Stimulated activated CD8-positive, alpha-beta memory T cell treated with anti-CD3 and anti-CD28 coated beads, Interleukin-4, amount 100 ng/mL, for 24 hours (primary cell): ENCODE measurements at places on chromosomes 16 and 17.

GRCh38 chr17:76276461-76277299 lies 11.5 kb downstream of the UBALD2 start:
- DNase-seq, result no peak

DNA sequence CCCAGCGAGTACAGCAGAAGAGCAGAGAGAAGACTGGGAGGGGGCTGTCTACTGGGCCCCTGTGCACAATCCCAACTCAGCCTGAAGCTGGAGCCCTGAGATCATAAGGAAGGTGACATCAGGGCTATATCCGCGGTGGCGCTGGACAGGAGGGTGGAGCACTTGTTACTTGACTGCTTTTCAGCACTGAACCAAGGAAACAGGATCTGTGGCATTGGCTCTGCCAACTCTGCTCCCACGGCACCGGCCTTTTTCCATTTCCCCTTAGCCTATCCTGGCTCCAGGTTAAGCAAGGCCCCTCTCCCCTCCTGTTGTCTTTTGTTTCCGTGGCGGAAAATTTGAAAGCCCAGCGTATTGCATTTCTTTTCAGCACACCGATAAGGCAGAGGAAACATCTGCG lies 125.0 kb upstream of the IRX3 start:
- DNase-seq, result no peak

GRCh38 chr17:73641826-73642600 lies 2.2 kb downstream of the SDK2 start:
- DNase-seq, result no peak

DNA sequence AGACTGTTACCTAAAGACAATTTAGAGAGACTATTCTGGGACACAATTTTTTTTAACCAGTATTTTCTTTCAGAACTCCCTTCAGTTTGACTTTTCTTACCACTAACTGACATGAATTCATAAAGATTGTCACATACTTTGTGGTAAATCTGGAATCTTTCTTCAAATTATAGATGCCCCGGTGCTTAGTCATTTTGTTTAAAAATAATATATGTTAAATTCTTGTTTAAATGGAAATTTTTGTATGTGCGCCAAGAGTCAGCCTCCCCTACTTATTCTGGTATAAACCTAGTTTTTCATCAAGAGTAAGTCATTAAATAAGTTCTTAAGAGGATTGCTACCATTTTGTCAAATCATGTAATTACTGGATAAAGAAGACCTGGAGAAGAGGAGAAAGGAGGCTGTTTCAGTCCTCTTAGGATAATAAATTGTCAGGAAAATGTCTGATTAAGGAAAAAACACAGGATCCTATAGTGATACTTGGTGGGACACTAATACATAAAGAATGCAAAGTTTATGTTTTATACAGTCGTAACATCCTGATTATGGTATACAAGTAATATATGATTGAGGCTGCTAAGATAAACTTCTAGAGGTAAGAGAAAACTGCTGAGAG lies 424.4 kb downstream of the PMP22 start:
- DNase-seq, result no peak

DNA sequence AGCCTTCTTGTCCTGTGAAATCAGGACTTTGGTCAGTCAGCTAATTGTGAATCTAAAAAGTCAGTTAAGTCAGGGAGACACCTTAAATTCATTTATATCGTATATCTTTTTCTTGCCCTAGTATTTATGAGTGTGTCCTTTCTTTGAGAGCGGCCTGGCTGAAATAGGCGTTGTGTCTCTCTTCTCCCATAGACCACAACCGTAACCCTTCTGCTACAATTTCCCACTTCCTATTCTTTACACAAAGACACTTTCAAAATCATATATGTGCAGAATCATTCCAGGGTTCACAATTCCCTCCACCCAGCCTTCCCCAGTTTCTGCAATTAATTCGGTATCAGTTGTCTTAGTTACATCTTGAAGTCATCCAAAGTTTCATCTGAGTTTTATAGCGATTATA lies 14.0 kb upstream of the COTL1 start:
- no peak for DNase-seq

GRCh38 chr16:84847564-84848355 lies 28.0 kb downstream of the CRISPLD2 start:
- no peak for DNase-seq

- DNase-seq, result no peak
These were observed 33.2 kb downstream of the VPS35L start for GRCh38 chr16:19588661-19589060.

DNA sequence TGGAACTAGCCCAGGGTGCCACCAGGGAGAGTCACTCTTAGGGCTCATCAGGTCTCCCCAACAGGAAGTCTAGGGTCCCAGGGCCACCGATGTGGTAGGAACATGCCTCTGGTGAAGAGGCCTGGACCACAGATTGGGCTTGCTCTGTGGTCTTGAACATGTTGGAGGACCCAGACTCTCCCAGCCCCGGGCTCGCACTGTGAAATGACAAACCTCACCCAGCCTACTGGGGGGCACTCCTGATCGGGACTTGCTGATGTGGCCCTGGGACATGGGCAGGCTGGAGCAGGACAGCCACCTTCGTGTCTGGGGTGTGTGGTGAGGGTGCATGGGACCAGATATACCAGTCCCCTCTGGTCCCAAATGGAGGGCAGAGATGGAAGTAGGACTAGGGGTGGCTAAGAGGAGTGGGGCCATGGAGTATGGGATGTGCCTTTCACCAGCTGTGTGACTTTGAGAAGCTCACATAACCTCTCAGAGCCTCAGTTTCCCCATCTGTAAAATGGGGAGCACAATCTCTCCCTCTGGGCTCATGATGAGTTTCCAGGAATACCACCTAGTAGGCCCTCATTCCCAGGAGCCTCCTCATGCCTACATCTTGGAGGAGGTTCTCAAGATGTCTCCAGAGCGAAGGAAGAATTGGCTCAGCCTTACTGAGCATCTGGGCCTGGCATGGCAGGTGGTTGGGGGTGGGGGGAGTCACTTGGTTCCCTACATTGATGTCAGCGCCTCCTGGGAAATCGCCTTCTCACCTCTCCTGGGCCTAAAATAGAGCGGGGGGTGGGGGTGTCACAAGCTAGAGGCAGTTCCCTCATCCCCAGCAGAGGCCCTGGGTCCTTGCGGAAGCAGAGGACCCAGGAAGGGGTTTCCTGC lies 1.5 kb upstream of the ADAM11 start:
- DNase-seq, result no peak

DNA sequence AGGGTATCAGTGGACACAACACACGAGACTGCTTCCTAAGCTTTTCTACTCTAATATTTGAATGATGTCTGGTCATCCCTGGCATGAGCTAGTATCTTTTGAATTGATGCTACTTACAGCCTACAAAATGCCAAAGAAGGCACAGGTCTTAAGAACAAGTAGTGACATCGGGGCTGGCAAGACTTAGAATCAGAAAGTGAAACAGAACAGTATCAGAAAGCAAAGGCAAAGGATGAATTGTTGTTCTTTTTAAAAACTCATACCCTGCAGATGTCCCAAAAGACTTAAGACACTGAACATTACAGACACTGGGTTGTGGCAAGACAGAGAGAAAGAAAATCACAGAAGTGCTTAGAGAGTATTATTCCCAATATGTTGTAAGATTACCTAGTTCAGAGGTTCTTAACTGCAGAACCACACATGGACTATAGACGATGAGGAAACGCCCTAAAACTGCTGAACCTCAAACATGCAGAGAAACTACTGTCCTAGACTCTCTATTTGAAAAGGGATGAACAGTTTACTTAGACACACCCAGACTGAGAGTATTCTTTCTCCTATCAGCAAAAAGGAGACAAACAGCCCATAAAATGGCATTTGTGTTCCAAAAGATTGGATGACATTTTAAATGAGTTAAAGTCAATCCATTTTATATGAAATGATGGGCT lies 12.5 kb downstream of the ZNF19 start:
- no peak for DNase-seq

DNA sequence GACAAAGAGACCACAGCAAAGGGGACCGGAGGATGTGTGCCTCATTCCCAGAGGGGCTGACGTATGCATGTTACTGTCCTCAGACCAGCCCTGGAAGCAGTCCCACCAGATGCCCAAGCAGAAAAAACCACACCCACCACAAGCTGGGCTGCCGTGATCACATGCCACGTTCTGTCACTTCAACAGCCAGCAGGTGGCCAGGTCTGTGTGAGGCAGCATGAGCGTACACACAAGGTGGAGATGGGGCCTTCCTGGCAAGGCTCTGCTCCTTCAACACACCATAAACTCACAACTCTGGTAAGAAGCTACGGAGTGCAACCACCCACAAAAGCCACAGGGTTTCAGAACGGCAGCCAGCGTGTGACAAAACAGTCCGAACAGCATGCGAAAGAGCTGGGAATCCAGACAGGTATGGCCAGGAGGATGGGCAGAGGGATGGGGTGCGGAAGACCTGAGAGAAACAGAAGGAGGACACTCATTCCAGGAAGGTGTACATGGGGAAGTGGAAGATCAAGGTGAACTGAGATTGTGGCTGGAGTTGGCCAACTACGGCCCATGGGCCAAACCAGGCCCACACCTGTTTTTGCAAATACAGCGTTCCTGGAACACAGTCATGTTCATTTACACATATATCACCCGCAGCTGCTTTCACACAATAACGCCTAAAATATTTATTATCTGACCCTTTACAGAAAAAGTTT lies 27.9 kb downstream of the MBTPS1 start:
- peak; percentile 33 for DNase-seq

GRCh38 chr17:36498560-36499300 lies 12.2 kb downstream of the ZNHIT3 start:
- no peak for DNase-seq

DNA sequence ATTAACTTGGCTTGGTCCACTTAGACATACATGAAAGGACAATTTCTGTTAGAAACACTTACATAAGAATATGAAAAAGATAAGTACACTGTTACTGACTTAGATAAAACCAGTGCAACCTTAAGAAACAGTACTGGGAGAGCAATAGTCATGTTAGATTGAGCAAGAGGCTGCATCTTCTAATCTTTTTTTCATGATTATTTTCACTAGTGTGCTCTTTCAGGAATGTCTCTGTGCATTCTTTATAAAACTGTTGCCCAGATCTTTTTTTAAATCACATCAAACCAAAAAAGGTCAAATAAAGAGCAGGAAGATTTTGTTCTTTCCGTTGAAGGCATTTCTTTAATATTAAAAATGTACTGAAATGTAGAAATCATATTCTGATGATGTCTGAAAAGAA lies 100.7 kb upstream of the AXIN2 start:
- no peak for DNase-seq

GRCh38 chr16:87921236-87921773 lies 15.0 kb downstream of the CA5A start:
- DNase-seq, result no peak

DNA sequence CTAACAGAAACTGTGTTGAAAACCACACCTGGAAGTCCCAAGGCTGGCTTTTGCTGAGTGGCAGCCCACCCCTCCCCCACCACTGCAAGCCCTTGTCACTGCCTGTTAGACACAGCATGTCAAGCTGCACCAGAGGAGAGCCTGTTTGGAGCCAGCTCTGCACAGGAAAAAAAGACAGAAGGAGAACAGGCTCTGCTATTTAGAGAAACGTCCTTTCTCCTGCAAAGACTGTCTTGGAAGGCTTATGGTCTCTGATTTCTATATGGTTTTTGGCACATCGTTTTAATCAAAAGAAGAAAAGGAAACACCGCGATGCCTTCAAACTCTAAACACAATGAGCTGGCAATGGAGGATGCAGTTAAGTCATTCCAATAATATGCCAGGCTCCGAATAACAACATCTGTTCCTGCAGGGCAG lies 275.5 kb downstream of the MAP2K4 start:
- no peak for DNase-seq

DNA sequence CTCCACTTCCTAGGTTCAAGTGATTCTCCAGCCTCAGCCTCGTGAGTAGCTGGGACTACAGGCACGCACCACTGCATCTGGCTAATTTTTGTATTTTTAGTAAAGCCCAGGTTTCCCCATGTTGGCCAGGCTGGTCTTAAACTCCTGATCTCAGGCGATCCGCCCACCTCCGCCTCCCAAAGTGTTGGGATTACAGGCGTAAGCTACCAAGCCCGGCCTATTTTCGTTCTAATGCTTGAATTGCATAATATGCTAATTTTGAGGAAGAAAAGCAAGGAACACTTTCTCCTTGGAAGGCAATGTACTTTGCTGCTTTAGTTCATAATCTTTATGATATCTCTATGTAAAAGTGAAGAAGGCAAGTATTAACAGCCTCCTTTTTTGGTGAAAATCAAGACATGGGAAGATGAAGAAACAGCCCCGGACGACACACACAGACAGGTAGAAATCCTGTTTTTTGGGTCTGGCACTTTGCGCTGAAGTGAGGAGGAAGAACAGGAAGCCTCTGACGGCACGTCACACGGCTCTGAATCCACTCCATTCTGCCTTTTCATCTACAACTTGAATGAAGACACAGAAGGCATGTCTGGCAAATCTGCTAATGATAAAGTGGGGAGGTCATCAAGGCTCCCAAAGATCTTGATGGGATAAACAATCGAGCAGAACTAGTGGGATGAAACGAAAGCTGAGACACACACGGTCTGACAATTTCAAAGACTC lies 24.9 kb downstream of the VPS53 start:
- no peak for DNase-seq

GRCh38 chr16:77213542-77214106 lies 14.4 kb downstream of the SYCE1L start:
- DNase-seq, result no peak

DNA sequence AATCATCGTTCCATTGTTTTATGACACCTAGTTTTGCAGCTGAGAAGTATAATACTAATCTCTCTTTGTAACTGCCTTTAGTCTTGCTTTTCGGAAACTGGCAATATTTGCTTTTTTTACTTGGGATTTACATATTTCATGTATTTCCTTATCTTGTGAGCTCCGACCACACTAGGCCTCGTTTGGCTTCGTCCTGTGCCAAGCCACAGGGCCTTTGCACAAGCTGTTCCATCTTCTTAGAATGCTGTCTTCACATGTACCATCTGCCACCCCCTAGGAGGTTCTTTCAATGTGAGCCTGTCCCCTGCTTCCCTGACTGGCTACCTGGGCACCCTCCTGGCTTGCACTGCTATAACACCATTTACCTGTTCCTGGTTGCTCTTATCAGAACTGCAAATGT lies 77.2 kb downstream of the SHISA6 start:
- no peak for DNase-seq

DNA sequence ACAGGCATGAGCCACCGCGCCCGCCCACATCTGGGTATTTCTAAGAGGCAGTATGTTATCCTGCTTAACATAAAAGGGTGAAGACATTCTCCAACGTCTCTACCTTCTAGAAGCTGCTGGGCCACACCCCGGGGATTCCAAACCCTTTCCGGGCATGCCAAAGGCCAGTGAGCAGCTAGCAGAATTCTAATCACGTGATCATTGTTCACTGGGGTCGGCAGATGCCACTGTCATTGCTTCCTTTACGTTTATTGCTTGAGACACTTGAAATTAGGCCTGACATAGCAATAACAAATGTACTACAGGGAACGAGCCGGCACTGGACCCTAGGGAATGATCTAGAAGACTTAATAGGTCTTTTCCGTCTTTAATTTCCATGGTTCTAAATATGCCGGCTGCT lies 141.2 kb upstream of the ZFHX3 start:
- no peak for DNase-seq
